ENCODE measurements at places on chromosomes 2 and 18.

GRCh38 chr2:85988914-85989270, 100.1 kb upstream of the ST3GAL5 start:
- DNase-seq: no peak

- DNase-seq: no peak
These were observed 4.5 kb downstream of the DYTN start for GRCh38 chr2:206713746-206714145.

GRCh38 chr2:168529054-168529833, 73.2 kb downstream of the CERS6 start:
- DNase-seq: no peak

GRCh38 chr2:203783496-203784203, 77.2 kb downstream of the CD28 start:
- no peak for DNase-seq

GRCh38 chr2:102137138-102137537, 5.4 kb upstream of the IL1R1 start:
- DNase-seq: no peak

GRCh38 chr2:181052523-181052891, 72.1 kb downstream of the UBE2E3 start:
- DNase-seq: no peak

DNA sequence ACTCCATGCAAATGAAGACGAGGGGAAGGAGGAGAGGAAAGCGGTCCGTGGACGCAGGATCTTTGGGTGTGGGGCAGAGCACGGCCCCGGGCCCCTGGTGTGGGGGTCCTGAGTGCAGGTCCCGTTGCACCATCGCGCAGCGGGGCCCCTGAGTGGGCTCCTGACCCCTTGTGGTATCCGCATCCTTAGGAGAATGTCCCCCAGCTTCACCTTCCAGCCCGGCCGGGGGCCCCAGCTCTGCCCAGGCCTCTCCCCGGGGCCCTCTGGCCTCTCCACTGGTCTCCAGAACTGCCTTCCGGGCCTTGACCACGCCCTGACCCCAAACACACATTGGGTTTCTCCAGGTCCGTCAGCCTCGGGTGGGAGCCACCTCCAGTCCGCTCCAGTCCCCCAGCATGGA, 431.8 kb upstream of the SALL3 start:
- no peak for DNase-seq

DNA sequence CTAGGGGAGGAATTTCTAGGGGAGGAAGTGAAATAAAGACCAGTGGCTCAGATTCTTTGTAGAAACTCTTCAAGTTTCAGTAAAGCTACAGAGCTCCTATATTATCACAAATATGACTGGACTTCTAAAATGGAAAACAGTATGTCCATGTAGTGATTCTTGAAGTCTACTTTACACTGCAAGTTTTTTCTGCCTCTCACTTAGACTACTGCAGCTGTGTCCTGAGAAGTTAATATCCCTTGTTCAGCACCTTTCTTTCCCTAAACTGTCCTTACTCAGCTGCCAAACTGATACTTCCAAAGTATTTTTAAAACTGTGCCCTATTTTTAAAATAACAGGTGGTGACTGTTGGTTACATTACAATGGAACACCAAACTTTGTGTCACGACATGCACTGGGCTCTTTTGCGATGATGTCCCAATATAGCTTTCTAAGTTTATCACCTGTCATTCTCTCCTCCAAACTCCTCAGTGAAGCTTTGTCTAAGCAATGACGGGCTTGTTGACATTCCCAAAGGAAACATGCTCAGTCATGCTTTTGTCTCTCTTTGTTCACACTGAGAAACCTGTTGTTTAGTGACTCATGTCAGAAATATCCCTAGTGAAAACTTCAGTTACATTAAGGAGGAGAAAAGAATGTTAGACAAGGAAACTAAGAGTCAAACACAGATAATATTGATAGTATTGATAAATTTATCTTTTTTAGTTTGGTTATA, 341.1 kb downstream of the ARL6IP6 start:
- no peak for DNase-seq

- DNase-seq: no peak
These were observed 729.4 kb downstream of the RNF144A start for GRCh38 chr2:7646661-7647060.
